Amygdala (tissue), 56 donors: ENCODE measurements at places on chromosomes 12 and 14.

- DNase-seq: no peak
These were observed 268.3 kb upstream of the PRKD1 start for GRCh38 chr14:30195941-30196340.

DNA sequence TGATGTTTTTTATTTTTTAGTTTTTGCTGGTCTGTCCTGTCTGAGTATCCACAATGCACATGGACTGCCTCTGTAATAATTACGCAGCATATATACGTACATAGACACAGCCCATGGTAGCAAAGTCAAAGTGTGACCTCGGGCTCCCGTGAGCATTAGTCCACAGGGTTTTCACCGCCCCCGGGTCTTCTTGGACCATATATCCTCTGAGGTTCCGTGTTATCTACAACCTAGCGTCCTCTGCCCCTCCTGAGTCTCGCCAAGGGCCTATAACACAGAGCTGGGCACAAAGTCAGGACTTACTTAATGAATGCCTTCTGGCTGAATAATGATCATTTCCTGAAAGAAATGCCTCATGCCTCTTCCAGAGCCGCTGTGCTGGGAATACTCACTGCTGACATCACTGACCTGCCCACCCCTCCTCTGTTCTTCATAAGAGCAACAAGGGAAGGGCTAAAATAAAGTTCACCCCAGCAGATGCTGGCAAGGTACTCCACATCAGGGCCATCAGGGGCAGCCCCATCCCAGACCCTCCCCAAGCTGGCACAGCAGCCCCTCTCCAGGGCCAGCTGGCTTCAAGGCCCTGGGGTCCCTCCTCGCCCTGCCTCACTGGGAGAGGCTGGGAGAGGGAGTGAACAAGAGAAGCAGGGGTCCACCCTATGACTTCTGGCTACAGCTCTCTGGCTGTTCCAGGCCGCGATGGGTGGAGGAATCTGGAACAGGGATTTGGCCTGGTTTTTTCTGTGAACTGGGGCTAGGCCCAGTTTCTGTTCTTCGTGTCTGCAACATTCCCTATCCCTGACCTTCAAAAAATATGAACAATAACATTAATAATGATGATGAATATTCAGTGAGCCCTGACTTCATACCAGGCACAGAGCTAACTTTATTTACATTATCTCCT, 7.9 kb downstream of the HDAC7 start:
- no peak for DNase-seq

DNA sequence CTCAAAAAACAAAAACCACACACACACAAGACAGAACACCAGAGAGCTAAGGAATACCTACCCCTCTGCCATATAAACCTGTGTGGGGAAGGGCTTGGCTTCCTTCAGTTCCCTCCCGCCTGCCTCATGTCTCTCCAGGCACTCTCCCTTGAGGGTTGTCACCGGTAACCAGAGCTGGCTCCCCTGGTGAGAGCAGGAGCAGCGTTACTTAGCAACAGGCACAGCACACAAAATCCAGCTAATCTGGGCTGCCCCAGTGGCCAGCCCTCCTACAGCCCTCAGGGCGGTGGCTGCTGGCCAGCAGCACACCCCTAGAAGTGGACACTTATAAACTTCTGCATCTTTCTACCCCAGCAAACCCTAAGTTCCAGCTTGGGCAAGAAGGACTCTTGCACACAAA, 21.6 kb upstream of the NR4A1 start:
- DNase-seq: no peak

- no peak for DNase-seq
These were observed 43.9 kb downstream of the DCAF4 start for GRCh38 chr14:72970058-72970630.

DNA sequence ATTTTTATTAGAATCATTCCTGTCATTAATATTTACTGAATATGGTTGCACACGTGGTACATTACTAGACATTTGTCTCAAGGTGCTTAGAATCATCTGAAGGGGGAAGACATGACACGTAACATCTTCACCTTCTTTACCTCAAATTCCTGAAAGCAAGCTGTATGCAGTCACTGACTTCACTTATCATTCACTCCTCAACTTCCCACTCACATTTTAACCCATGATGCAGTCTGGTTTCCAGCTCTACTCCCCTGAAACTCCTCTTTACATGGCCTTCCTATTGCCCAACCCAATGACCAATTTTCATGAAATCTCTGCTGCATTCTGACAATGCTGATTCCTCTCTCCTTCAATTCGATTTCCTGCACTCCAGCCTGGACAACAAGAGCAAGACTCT, 5.8 kb upstream of the PSMC6 start:
- no peak for DNase-seq

- no peak for DNase-seq
These were observed 431.9 kb downstream of the BCL11B start for GRCh38 chr14:98840091-98840490.

DNA sequence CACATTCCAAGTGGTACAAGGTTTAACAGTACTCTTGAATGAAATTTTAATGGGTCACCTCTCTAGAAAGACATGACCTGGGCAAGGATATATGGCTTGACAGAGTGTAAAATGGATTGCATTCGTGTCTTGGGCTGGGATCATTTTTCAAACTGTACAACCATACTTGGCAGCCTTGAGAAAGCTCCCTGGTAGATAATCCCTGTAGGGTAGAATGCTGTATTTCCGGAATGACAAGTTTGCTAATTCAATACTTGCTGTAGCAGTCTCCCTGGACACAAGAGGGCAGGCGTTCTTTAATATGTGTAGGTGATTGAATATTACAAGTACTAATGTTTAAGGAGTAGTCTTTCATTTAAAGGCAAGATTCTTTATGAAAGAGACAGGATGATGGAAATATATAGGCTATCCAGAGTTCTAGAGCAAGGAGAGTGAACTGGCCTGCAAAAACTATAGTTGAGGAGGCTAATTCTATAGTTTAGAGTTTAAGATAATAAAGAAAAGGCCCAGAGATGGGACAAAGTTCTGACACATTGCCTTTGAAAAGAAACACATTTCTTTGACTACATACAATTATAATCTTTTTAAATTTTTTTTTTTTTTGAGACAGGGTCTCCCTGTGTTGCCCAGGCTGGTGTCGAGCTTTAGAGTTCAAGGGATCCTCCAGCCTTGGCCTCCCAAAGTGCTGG, 53.4 kb downstream of the PLBD1 start:
- no peak for DNase-seq

DNA sequence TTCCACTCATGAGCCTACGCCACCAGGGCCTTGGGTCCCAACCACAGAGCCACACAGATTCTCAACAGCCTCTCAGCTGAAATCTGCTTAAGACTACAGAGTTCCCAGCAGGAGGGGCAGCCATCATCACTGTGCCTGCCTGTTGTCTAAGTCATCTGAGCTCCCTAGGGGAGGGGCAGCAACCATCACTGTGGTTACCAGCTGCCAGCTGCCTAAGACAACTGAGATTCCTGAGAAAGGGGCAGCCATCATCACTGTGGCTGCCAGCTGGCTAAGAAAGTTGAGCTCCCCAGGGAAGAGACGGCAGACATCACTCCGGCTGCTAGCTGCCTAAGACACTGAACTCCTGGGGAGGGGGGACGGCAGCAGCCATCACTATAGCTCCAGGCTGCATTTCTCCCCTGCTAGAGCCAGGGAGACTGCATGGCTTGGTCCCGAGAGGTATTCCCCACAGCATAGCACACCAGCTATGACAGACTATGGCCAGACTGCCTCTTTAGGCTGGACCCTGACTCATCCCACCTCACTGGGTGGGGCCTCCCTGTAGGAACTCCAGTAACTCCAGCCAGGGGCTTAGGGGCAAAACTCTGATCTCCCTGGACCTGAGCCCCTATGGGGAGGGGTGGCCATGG, 37.2 kb upstream of the C14orf132 start:
- no peak for DNase-seq

GRCh38 chr12:71410844-71411243, 28.8 kb upstream of the LGR5 start:
- no peak for DNase-seq

DNA sequence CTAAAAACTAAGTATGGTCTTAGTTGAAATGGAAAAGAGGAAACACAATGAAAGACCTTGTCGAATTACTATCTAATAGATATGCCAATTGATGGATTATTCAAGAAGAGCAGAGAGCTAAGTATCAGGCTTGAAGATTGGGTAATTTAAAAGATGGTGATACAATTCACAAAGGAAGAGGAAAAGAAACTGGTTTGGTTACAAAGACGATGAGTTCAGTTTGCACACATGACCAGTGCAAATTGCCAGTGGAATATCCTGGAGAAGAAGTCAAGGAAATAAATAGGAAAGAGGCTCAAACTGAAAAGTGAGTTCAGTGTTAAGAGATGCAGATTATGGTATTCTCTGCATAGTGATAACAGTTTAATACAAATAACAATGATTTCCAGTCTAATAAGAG, 2.5 kb upstream of the RAP1B start:
- DNase-seq: no peak

- DNase-seq: no peak
These were observed 85.5 kb upstream of the PTPRB start for GRCh38 chr12:70722584-70723343.

DNA sequence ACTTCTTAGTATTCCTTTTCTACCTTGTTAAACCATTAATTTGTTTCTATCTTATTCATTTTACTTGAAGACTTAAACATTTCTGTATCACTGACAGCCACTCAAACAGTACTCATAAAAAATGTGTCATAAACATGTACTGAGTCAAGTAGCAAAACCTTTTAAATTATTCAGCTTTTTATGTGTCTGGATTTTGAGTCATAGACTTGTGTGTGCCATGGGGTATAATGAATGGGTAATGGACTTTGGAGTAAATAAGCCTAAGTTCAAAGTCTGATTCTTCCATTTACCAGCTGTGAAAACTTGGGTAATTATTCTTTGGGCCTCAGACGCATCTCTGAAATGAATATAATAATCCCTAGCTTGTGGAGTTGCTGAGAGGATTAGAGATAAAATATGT, 199.0 kb downstream of the RAD51B start:
- no peak for DNase-seq

GRCh38 chr12:79934281-79935020, 446 bp downstream of the PPP1R12A start:
- DNase-seq: peak; percentile 28

- no peak for DNase-seq
These were observed 2.8 kb upstream of the SP7 start for GRCh38 chr12:53338916-53339315.

- DNase-seq: no peak
These were observed 324.2 kb downstream of the ZFP36L1 start for GRCh38 chr14:68468437-68469207.

GRCh38 chr14:63996016-63996415, 143.2 kb downstream of the SYNE2 start:
- DNase-seq: no peak

DNA sequence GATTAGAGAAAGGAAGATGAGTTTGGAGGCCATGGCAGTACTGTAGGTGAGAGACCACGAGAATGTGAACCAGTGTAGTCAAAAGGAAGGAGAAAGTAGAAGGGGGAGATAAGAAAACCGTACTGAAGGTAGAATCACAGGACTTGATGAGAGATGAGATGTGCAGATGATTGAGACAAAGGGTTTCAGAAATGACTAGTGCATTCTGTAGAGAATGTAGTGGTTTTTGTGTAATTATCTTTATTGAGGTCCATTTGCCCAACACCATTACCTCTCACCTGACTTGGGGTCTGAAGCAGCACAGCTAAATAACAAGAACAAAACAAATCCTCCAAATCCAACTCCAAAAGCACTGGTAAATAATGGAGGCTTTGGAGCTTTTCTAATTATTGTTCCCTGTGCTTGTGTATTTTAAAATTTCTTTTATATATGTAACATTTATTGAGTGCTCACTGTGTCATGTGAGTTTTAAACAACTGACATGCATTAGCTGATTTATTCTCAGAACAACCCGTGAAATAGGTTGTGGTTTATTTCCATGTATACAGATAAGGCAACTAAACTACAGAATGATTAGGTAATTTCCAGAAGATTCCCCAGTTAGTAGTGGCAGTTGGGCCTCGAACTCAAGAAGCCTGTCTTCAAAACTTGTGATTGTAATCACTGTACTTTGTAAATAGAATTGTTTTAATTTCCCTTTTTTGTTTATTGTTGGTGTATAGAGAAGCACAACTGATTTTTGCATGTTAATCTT, 390.0 kb downstream of the AEBP2 start:
- DNase-seq: no peak

DNA sequence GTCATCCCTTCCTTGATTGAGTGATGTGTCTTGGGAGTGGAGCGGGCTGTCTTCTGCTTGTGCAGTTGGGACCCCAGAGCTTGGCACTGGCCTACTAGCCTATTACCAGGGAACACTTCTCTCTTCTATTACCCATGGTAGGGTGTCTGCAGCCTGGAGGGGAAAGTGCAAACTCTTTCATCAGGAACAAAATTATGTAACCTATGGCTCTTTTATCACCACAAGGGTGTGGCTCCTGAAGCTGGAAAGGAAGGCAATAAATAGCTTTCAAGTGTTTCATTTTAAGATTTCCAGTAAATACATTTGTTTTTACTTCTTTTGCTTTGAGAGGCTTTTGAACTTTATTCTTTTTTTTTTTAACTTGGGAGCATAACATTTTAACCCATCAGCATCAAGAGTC, 349.7 kb upstream of the FAR2 start:
- DNase-seq: no peak

- no peak for DNase-seq
These were observed 446 bp upstream of the ZNF641 start for GRCh38 chr12:48351022-48351708.

DNA sequence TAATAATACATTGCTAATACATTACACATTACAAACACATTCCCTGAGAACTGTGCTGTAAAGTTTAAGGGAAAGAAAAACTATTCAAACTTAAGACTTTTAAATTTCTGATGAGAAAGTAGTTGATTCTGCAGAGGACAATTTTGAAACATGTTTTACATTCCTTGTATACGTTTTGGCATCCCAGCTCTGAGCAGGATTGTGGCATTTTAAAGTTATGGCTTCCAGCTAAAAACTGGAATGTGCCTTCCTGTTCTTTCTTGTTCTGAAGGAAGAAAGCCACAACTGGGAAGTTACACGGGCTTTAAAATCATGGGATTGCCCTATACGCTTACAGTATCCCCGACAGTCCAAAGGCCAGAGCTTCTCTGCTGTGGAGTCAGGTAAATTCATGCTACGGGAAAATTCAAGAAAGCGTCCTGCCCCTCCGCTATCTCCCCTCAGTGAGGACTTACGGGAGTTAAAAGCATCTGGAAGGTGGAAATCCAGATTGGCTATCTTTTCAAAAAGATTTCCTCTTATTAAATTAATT, 10.8 kb upstream of the KLHL42 start:
- no peak for DNase-seq
